ENCODE measurements at places on chromosomes 1 and 21. TPM values are rescaled to one million over a fixed set of nuclear protein-coding genes. Genes with fewer than 3 reads are reported as not detected.
A peak's percentile ranks its signal among the peaks of the same experiment; 100 is the strongest.

GRCh38 chr1:160401487-160401805 is 1.1 kb downstream of the VANGL2 start:
- no peak for DNase-seq

GRCh38 chr1:50109647-50110075 is 941 bp downstream of the ELAVL4 start:
- DNase-seq = no peak

DNA sequence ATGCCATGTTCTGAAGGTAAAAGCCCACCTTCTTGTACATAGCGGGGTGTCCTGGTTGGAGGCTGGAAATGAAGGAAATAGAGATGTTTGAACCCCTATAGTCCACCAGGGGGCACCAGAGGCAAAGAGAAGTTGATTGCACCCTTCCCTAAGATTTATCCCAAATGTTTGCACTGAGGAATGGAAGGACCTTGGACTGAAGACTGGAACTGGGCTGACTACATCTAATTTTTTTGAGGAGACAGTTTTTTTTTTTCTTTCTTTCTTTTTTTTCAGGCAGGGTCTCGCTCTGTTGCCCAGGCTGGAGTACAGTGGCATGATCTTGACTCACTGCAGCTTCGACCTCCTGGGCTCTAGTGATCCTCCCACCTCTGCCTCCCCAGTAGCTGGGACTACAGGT is 55.3 kb upstream of the EIF4G3 start:
- DNase-seq = no peak

DNA sequence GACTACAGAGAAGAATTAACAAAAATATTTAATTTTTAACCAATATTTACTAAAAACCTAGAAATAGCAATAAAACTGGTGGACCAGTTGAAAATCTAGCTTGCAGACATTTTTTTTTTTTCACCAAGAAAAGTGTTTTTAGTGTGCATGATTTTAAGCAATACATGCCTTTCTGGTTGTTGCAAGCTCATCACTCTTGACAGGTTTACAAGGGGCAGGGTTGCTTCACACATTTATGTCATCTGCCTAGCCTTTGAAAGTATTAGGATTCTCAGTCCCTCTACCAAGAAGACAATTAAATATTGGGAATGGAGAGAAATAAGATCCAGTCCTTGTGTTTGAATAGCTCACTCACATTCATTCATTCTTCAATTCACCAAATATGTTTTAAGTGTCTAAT is 53.8 kb upstream of the LYPLAL1 start:
- DNase-seq = no peak

DNA sequence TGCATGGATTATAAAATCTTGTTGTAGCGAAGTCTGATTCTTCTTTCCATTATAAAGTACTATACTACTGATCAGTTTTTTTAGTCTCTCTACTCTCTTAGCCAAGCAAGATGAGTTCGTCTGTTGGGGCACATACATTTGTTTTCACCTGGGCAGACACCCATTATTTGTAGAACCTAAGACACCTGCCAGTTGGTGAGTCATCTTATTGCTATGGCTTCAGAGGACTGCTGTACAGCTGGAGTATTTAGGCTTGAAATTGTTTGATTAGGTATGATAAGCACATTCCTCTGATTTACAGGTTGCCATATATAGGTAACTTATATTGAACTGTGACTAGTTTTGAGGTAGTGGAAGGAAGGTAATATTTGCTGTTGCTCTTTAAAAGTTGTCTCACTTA is 17.2 kb downstream of the RBM15 start:
- no peak for DNase-seq

- DNase-seq = no peak
Measured at GRCh38 chr1:31931593-31932225, 6.5 kb downstream of the PTP4A2 start.

The CFHR4 gene
- not detected for total RNA-seq

The RGS5 gene
- total RNA-seq = 80.9 TPM

DNA sequence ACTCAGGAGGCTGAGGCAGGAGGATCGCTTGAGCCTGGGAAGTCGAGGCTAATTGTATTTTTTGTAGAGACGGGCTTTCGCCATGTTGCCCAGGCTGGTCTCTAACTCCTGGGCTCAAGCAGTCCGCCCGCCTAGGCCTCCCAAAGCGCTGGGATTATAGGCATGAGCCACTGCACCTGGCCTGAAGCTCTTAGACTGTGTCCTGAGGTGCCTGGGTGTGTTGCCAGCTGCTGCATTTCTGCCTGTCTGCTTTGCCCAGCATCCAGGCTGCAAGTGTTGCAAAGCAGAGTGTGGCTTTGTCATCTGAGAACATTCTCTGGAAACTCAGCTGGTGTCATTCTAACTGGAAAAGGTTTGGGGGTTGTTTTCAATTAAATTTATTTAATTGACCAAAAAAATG is 105.0 kb downstream of the HUNK start:
- no peak for DNase-seq

GRCh38 chr1:36088577-36089392 is at the start of gene ADPRS:
TSS of gene ADPRS (plus strand) at chr1:36088892. CDS start at chr1:36088905, 13 bp downstream.
- DNase-seq = peak; percentile 92

GRCh38 chr1:225511828-225512381 is 84.1 kb upstream of the LBR start:
- no peak for DNase-seq

- DNase-seq = no peak
Measured at GRCh38 chr21:41831866-41832595, 47.1 kb downstream of the PRDM15 start.

The NLRP3 gene
- total RNA-seq = 1.9 TPM

- DNase-seq = no peak
Measured at GRCh38 chr1:19670787-19671186, 6.1 kb downstream of the HTR6 start.

GRCh38 chr1:204079608-204079999 is 6.7 kb downstream of the SOX13 start:
- no peak for DNase-seq

GRCh38 chr1:225508538-225509375 is 80.9 kb upstream of the LBR start:
- DNase-seq = no peak

The TSPAN2 gene
- total RNA-seq = 22.0 TPM

Measured in ureter (tissue), 1 donor.